Heart right ventricle (tissue), 16 donors: ENCODE measurements at places on chromosomes 2 and 18. TPM values are rescaled to one million over a fixed set of nuclear protein-coding genes. Genes with fewer than 3 reads are reported as not detected.
A peak's percentile ranks its signal among the peaks of the same experiment; 100 is the strongest.

DNA sequence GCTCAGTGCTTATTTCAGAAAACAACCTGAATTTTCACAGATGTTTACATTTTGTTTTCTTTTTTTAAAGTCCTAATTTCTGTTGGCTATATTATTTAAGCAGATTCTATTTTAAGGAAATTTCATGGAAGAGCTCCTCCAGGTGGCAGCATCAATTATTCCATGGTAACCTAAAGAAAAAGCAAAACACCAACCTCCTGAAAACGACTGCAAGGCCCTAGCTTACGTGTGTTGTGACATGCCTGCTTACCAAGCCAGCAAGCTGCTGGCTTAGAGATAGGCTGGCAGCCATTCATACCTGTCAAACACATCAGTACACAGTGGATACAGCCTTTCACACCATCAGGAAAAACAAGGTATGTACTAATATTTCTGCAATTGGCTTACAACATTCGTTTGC is 64.9 kb downstream of the LPIN2 start:
- peaks cover 74% of the 10 kb centered on the region for H3K36me3 ChIP-seq
- peak overlapping the region; percentile 12 for H3K27ac ChIP-seq
- no peaks in the 10 kb centered on the region for H3K4me1 ChIP-seq
- no peak for DNase-seq

DNA sequence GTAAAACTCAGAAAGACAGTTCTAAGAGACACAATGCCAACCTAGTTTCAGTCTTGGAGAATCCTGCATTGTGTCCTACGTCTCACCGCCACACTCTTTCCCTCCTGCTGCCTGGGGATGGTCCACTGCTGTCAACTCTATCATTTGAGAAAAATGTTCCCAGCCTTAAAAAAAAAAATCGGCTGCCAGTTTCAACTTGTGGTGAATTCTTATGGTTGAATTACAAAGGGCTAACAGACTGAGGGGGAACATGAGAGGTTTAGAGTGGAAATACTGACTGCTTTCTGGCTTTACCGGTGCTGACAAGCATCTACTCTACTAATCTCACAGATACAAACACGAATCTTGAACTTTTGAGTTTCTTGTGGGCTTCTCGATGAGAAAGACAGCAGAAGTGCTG is 74.0 kb downstream of the NAB1 start:
- no peak overlapping the region for H3K4me3 ChIP-seq
- DNase-seq: no peak
- no peaks in the 10 kb centered on the region for H3K27me3 ChIP-seq

- peak overlapping the region; percentile 96 for H3K4me3 ChIP-seq
- H3K36me3 ChIP-seq: no peaks in the 10 kb centered on the region
- peak; percentile 27 for DNase-seq
- H3K27ac ChIP-seq: peak overlapping the region; percentile 98
- H3K4me1 ChIP-seq: peaks cover 62% of the 10 kb centered on the region
Observed at GRCh38 chr2:39437522-39438296, 624 bp upstream of the MAP4K3 start.

- H3K4me3 ChIP-seq: no peak overlapping the region
- peak; percentile 53 for DNase-seq
- no peaks in the 10 kb centered on the region for H3K36me3 ChIP-seq
- no peaks in the 10 kb centered on the region for H3K27me3 ChIP-seq
- peaks cover 18% of the 10 kb centered on the region for H3K4me1 ChIP-seq
- peak overlapping the region; percentile 65 for H3K27ac ChIP-seq
Observed at GRCh38 chr18:79575891-79576685, 103.5 kb upstream of the CTDP1 start.

DNA sequence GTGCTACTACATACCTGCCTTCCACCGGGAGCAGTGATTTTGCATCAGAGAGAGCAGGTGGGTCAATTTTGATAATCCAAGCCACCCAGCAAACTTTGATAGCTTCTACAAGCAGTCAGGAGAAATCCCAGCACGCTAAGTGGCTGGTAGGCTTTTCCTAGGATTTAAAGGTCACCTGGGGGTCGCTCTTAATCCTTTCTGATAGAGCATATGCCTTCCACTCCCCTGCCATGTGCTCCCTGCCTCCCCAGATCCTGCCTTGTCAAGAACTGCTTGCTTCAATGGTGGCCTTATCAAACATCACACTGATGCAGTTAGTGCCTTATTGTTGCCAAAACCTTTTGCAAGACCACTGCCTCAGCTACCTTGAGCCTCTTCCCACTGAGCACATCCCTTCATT is 462.3 kb upstream of the MEX3C start:
- DNase-seq: no peak
- no peaks in the 10 kb centered on the region for H3K27me3 ChIP-seq
- no peak overlapping the region for H3K27ac ChIP-seq
- H3K4me3 ChIP-seq: no peak overlapping the region
- no peaks in the 10 kb centered on the region for H3K4me1 ChIP-seq
- H3K36me3 ChIP-seq: no peaks in the 10 kb centered on the region

- H3K36me3 ChIP-seq: no peaks in the 10 kb centered on the region
- no peak overlapping the region for H3K27ac ChIP-seq
- H3K27me3 ChIP-seq: no peaks in the 10 kb centered on the region
- H3K4me1 ChIP-seq: no peaks in the 10 kb centered on the region
Observed at GRCh38 chr2:132581991-132582738, 87.8 kb downstream of the LYPD1 start.

GRCh38 chr2:115480741-115481140 is 1038.3 kb downstream of the DPP10 start:
- no peaks in the 10 kb centered on the region for H3K4me1 ChIP-seq
- H3K27me3 ChIP-seq: no peaks in the 10 kb centered on the region
- no peaks in the 10 kb centered on the region for H3K36me3 ChIP-seq
- H3K27ac ChIP-seq: no peak overlapping the region

The KCNJ13 gene
- total RNA-seq: not detected

DNA sequence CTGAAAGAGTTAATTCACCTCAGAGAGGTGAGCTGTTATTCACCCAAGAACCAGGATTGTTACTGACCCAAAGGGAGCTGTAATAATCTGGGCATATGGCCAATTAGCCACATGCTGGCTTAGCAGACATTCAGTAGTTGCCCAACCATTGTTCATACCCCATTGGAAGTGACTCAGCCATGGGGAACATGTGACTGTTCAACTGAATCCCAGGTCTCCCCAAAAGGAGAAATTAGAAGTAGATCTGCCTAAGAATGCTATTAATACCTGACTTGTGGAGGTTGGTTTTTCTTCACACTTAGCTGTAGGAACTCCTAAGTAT is 272.6 kb upstream of the UBE2E3 start:
- H3K27me3 ChIP-seq: no peaks in the 10 kb centered on the region
- H3K27ac ChIP-seq: no peak overlapping the region
- DNase-seq: no peak
- H3K36me3 ChIP-seq: no peaks in the 10 kb centered on the region
- no peak overlapping the region for H3K4me3 ChIP-seq
- H3K4me1 ChIP-seq: no peaks in the 10 kb centered on the region

- DNase-seq: peak; percentile 64
- H3K27ac ChIP-seq: peak overlapping the region; percentile 85
- peaks cover 3% of the 10 kb centered on the region for H3K4me1 ChIP-seq
- no peaks in the 10 kb centered on the region for H3K27me3 ChIP-seq
- H3K4me3 ChIP-seq: no peak overlapping the region
- no peaks in the 10 kb centered on the region for H3K36me3 ChIP-seq
Observed at GRCh38 chr2:63581298-63581961, 6.8 kb downstream of the WDPCP start.

The RNF152 gene
- 10.8 TPM for total RNA-seq

The COLEC11 gene
- total RNA-seq: 6.2 TPM

DNA sequence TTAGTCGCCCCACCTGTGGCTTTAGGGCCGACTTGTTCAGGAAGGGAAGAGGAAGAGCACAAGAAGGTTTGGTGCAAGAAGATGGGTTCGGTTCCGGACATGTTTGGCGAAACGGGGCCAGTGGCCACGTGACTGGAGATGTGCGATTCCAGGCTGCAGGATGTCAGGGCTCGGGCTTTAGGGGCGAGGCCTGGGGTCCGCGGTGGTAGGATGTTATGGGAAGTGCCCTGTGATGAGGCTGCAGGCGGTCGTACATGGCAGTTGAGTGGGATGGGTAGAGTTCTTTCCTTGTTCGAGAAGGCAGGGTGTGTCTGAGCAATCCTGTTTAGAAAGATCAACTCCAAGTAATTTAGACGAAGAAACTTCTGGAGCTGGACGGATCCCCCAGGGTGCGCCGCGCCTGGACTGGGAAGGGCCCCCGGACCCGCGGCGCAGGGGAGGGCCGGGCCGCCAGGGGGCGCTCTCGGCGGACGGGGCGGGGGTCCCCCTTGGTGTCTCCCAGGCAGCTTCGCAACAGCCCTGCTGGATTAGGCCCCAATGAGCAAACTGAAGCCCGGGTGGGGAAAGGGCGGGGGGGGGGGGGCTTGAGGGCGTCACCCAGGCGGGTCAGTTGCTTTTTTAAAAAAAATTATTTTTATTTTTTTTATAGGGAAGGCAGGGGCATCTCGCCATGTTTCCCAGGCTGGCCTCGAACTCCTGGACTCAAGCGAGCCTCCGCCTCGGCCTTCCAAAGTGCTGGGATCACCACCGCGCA is 17.2 kb upstream of the SDC1 start:
- H3K4me1 ChIP-seq: peaks cover 6% of the 10 kb centered on the region
- no peaks in the 10 kb centered on the region for H3K27me3 ChIP-seq
- H3K27ac ChIP-seq: no peak overlapping the region
- H3K4me3 ChIP-seq: no peak overlapping the region

The PCARE gene
- 1.1 TPM for total RNA-seq

GRCh38 chr2:148979919-148980277 is 58.6 kb upstream of the LYPD6B start:
- DNase-seq: no peak
- no peak overlapping the region for H3K27ac ChIP-seq
- H3K36me3 ChIP-seq: no peaks in the 10 kb centered on the region
- H3K27me3 ChIP-seq: no peaks in the 10 kb centered on the region

DNA sequence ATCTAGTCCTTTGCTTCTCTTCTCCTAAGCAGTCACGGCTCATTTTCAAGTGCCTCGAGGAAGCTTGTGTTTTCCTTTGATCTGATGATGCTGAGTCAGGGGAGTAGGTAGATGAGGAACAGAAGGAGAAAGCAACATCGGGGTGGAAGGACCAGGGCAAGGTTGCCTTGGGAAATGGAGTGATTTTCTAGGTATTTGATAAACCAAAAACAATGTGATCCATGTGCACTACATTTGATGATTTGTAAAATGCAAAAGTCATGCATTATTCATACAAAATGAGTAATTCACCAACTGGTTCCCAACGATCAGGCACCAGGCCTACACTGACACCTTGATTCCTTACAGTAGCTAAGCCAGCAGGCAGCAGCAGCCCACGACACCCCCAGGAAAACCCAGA is 205.3 kb downstream of the ANAPC1 start:
- no peaks in the 10 kb centered on the region for H3K27me3 ChIP-seq
- H3K36me3 ChIP-seq: no peaks in the 10 kb centered on the region
- DNase-seq: no peak

- no peaks in the 10 kb centered on the region for H3K36me3 ChIP-seq
- H3K4me3 ChIP-seq: no peak overlapping the region
- no peaks in the 10 kb centered on the region for H3K4me1 ChIP-seq
- DNase-seq: no peak
- H3K27ac ChIP-seq: no peak overlapping the region
Observed at GRCh38 chr2:24055750-24056149, 6.2 kb downstream of the FKBP1B start.

DNA sequence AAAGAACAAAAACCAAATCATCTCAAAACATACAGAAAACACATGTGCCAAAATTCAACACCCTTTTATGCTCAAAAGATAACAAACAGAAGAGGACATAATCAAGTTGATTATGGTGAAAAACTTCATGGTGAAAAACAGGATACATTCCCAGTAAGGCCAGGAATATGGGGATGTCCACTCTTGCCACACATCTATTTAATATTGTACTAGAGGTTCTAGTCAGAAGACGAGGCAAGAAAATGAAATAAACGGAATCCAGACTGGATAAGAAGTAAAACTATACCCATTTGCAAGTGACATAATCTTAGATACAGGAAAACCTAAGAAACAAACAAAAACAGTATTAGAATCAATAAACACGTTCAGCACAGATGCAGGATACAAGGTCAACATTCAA is 40.8 kb downstream of the MAP3K2 start:
- H3K36me3 ChIP-seq: no peaks in the 10 kb centered on the region
- no peak overlapping the region for H3K27ac ChIP-seq
- DNase-seq: no peak
- H3K27me3 ChIP-seq: no peaks in the 10 kb centered on the region
- no peak overlapping the region for H3K4me3 ChIP-seq

The CIB4 gene
- total RNA-seq: not detected

DNA sequence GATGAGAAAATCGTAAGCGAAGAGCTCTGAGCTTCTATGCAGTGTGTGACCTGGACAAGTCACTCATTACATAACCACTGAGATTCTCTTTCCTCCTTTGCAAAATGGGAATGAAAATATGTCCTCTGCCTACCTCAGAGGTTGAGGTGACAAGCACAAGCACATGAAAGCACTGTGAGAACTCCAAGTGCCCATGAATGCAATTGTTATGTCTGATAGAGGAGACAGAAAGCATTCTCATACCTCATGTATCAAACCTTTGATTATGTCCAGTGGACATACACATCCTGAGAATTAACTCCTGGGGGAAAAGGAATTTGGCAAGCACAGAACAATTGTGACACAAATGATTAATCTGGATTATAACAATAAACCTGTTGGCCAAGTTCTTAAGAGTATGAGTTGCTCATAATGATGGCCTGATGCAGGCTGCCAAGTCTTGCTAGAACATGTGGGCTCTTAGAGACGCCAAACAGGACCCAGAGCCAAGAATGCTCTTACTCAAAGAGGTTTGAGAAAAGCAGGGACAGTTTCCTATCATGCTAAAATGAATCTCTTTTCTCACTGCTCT is 8.5 kb upstream of the RMDN2 start:
- DNase-seq: no peak
- H3K4me1 ChIP-seq: peaks cover 7% of the 10 kb centered on the region
- no peak overlapping the region for H3K4me3 ChIP-seq

The ANKAR gene
- 5.3 TPM for total RNA-seq

The C18orf54 gene
- total RNA-seq: 0.79 TPM

- H3K27ac ChIP-seq: no peak overlapping the region
- peaks cover 8% of the 10 kb centered on the region for H3K36me3 ChIP-seq
- DNase-seq: no peak
- H3K4me1 ChIP-seq: no peaks in the 10 kb centered on the region
- H3K4me3 ChIP-seq: no peak overlapping the region
Observed at GRCh38 chr18:74874351-74874750, 276.7 kb downstream of the ZNF407 start.

GRCh38 chr2:217433522-217433921 is 569.3 kb downstream of the TNS1 start:
- peak; percentile 17 for DNase-seq
- H3K4me3 ChIP-seq: no peak overlapping the region
- no peaks in the 10 kb centered on the region for H3K36me3 ChIP-seq
- peaks cover 29% of the 10 kb centered on the region for H3K4me1 ChIP-seq
- peak overlapping the region; percentile 37 for H3K27ac ChIP-seq

- H3K27me3 ChIP-seq: no peaks in the 10 kb centered on the region
- no peak for DNase-seq
- no peaks in the 10 kb centered on the region for H3K36me3 ChIP-seq
Observed at GRCh38 chr2:119846021-119846420, 86.3 kb downstream of the PTPN4 start.
